NCI-H524 treated with DMSO at 0.1 percent for 48 hours (cell line): ENCODE measurements at places on chromosomes 3 and 15.

DNA sequence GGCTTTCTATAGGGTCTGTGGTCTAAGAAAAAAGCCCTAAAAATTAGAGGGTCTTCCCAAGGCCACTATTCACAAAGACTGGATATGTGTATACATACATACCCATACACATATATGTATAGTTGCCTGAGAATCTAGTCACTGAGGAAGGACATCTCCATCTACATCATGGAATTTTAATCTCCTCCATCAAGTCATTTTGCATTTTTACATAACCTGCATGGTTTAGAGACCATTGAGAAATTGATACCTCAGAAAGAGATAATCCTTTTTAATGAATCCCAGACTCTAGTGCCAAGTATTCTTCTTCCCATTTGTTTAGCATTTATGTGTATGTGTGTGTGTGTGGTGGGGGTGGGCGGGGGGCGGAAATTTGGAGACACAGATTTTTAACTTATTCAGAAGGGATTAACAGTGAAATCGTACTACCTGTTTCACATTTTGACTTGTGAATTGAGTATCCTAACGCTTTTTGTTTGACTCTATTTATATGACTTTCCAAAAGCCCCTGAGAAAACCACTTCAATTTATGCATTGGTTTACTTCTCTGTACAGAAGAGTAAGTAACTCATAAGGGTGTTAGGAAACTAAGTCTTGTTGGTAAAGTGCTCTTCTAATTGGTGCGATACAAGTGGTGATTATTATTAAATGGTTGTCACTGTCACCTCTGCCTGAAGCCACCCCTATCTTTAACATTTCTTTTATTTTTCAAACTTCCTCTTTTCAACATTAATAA is 166.9 kb downstream of the MEIS2 start:
- no peak for DNase-seq

GRCh38 chr3:134366221-134366927 is 7.9 kb downstream of the AMOTL2 start:
- no peak for DNase-seq

- no peak for DNase-seq
These were observed 12.9 kb downstream of the SLC25A20 start for GRCh38 chr3:48885753-48886152.

DNA sequence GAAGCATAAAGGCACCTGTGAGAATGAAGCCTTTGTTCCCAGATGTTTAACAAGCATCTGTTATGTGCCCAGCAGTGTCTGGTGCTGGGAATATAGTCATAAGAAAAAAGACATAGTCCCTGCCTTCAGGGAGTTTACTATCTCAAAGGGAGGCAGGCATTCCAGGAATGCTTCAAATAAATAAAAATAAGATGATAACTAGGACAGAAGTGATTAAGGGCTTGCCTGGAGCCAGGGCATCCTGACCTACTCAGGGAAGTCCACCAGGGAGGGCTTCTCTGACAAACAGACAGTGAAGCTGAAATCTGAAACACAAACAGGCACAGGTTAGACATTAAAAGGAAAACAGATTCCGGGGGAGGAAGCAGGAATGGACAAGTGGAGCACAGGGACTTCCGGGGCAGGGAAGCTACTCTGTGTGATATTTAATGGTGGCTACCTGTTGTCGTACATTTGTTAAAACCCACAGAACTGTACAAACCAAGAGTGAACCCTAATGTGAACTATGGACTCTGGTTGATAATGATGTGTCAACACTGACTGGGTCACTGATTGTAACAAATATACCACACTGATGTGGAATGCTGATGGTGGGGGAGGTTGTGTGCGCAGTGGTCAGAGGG is 53.3 kb downstream of the ITGB5 start:
- DNase-seq, result no peak

GRCh38 chr3:67635806-67636205 is 18.6 kb downstream of the SUCLG2 start:
- no peak for DNase-seq

- DNase-seq, result no peak
These were observed 123.2 kb upstream of the GOLGA8J start for GRCh38 chr15:29959384-29960137.

- DNase-seq, result no peak
These were observed 90.7 kb downstream of the CHRD start for GRCh38 chr3:184470551-184470950.

DNA sequence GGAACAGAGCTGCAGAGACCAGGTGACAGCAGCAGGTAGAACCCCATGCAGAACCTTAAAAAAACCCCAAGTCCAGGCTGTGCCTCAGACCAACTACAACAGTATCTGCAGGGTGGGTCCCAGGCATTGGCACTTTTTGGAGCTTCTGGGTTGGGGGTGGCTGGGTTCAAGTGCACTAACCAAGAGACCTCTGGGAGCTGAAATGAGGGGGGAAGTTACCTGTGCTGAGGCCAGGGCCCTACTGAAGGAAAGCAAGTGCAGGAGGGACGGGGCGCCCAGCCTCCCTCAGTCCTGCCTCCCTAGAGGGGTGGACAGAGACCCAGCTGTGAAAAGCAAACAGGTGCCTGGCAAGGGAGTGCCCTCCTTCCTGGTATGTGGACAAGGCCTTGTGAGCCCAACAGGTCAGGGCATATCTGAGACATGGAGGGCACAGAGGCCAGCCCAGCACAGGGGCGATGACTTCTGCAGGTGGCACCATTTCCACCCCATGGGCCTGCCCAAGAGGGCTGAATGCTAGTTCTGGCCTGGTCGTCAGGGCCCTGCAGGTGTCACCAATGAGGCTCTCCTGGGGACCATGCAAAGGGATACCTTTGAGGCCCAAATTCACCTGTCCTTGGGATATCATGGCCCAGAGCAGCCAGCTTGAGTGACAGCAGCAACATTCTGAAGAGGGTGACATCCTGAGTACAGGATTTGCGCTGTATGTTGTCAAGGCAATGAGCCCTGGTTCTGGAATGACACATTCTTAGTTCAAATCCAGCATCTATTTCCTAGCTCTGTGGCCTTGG is 18.7 kb downstream of the CTSH start:
- no peak for DNase-seq

DNA sequence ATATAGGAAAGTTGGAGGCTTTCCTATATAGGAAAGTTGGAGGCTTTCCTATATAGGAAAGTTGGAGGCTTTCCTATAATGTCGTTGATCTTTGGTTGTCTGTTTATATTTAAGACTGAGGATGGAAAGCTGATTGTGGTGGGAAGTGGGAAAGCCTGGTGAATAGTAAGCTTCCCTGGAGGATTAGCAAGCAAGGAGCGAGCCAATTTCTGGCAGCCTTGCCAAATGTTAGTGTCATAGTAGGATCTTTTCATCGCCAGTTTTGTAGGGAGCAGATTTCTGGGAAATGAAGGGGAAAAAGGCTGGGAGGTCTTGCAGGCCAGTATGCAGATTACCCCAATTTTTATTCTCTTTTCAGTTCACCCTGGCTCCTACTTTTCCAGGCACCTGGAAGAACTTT is 39.9 kb upstream of the CCNL1 start:
- no peak for DNase-seq

- no peak for DNase-seq
These were observed 58.3 kb upstream of the RASGRP1 start for GRCh38 chr15:38622908-38623307.

DNA sequence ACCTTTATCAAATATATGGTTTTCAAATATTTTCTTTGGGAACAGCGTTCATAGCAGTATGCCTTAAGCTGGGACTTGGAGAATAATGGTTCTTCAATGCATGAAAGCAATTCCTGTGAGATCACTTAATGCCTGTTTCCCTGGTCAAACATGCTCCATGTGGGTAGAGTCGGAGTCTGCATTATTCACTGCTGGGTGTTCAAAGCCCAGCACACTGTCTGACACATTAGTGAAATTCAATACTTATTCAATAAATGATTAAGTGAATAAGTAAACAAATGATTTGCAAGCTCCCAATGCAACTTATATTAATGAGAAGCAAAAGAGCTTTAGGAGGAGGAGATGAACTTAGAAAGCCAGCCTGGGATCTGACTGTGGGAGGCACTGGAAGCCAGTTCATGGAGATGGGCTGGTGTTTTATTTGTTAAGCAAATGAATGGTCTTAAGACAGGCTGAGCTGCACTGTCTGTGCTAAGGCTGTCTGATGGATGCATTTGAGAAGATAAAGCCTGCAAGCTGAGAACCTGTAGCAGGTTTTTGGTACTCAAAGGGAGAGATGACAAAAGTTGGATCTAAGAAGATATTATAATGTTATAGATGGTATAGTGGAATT is 490.8 kb downstream of the MCTP2 start:
- no peak for DNase-seq

- no peak for DNase-seq
These were observed 614.3 kb downstream of the DIPK2A start for GRCh38 chr3:144585953-144586352.

DNA sequence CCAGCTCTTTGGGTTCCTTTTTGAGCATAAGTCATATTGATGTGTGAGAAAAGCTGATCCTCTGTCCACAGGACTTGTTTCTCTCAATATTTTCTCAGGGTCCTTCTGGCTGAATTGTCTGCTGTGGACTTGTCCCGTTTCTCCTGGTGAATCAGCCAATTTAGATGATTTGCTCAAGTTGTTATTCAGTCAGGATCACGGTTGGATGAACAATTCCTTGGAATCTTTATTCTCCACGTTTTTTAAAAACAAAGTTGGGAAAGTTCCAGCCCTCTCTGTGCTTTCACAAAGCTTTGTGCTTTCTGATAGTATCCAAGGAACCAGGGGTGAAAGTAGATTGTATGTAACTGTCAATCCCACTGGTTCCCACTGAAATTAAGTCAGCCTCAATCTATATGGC is 61.3 kb downstream of the LRRC3B start:
- DNase-seq, result no peak

DNA sequence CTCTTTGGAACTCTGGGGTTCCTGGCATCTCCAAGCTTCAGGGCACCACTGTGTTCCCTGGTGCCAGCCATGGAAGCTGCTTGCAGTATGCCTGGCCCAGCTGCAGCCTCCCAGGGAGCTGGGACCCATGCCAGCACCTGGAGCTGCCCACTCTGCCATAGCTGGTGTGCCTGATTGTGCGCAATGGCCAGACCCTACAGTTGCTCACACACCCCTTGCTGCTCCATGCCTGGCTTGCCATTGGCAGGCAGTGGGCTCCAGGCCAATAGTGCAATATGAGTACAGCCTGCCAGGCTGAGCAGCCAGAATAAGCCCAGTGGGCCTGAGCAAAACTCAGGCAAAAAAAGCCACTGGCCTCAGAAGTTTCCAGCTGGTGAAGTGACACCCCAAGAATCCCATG is 43.8 kb upstream of the LRRFIP2 start:
- DNase-seq, result no peak

GRCh38 chr3:178705925-178706324 is 169.7 kb downstream of the KCNMB2 start:
- peak; percentile 93 for DNase-seq

GRCh38 chr3:25849641-25850385 is 59.9 kb downstream of the OXSM start:
- DNase-seq, result no peak

- no peak for DNase-seq
These were observed 95.7 kb downstream of the LINGO1 start for GRCh38 chr15:77537006-77537405.

DNA sequence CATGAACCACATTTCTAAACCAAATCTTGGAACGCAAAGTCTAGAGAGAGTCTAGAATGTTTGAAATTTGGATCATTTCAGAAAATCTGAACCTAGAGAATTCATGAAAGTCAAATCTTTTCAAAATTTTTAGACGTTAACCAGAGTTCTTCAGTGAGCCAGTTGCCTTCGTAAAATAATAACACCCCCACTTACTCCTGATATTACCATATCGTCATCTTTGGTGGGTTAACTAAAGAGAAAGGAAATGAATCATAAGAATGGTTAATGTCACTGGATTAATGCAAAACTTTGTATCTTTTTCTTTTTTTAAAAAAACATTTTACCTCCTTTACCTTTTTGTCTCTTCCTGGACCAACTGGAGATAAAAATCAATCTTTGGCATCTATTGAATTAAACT is 1.2 kb upstream of the ZBED2 start:
- no peak for DNase-seq

- DNase-seq, result peak; percentile 50
These were observed 7.0 kb downstream of the ADIPOQ start for GRCh38 chr3:186849374-186849975.

DNA sequence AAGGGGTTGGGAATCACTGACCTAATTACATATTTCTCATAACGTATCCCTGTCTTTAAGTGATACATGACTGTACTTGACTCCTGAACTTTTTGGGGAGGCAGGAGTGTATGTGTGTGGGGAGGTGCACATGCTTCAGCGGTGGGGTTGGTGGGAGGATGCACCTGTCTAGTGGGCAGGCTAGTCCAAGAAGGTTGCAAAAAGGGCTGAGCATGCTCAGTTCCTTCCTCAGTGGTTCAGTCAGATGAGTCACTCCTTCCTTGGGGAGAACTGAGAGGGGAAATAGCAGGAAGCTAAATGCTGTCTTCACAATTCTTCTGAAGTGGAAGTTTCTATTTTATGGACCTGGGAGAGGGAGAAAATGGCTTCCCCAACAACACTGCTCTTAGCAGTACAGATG is 24.6 kb upstream of the AP4E1 start:
- DNase-seq, result no peak

DNA sequence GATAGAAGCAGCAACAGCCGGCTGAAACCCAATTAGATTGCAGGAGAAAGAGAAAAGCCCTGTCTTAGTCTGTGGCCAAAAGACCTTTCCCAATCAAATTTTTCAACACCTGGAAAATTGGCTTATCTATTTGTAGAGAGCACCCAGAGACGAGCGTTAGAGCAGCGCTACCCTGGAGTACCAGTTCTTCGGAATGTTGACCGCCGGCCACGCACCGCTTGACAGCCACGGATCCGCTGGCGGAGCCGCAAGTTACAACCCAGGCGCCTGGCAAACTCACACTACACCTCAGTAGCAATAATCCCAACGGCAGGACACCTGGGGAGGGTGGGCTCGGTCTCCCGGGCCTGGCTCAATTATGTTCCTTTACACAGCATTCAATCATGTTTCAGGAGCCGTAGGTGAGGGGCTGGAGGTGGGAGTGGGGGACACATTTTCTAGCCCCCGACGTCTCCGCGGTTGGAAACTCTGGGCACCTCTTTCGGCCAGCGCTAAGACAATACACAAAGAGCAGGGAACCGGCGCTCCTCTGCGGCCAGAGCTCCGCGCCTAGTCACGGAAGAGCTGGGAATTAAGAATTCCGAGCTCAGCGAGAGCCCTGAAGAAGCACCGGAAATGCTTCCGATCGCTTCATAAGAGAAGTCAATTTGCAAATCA is 1.2 kb downstream of the MB21D2 start:
- DNase-seq, result no peak

DNA sequence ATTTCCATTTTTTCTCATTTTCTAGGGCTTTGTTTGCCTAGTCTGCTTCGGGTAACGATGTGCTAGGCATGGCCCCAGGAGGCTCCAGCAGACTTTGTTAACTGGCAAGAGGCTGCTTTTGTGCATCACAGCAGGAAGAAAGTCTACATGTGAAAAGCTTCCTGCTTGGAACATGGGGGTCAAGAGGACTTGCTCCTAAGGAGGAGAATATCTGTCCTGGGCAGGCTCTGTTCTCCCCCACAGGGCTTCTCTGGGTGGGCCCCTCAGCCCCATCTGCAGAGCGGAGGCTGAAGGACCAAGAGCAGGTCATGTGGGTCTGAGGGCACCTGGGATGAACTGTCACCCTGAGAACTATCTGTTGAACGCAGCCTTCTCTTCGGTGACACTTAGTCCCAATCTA is 94.7 kb downstream of the CCNL1 start:
- no peak for DNase-seq
